ENCODE measurements at places on chromosomes 1 and 21. TPM values are rescaled to one million over a fixed set of nuclear protein-coding genes. Genes with fewer than 3 reads are reported as not detected.

CHRM3 gene
- 11.6 TPM for total RNA-seq

DNA sequence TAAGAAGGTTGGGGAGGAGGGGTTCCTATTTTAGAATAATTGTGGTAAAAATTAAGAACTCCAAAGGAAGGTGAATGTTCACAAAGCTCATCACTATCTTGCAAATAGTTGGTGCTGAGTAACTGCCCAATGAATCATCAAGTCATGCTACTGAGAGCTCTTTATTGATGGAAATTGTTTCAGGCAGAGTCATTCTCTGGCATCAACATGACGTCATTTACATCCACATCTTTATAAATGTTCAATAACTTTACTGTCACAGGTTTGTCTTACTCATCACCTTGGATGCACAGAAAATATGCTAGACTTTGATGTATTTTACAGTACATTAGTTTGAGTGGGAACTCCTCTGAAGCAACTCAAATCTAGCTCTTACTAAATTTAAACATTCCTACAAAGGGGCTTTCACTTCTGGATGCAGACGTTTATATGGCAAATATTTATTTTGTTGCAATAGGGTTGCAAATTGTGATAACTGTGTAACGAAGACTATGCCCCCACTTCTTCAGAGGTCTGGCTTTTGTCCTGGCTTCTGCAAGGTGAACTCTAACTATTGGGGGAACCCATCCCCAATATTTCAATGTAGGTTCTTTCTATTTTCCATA is 273.7 kb upstream of the AJAP1 start:
- no peak for DNase-seq

- no peak for DNase-seq
These were observed 254.0 kb upstream of the RUNX1 start for GRCh38 chr21:35303085-35303484.

- DNase-seq: no peak
These were observed 14.5 kb upstream of the C4BPB start for GRCh38 chr1:207073906-207074820.

DNA sequence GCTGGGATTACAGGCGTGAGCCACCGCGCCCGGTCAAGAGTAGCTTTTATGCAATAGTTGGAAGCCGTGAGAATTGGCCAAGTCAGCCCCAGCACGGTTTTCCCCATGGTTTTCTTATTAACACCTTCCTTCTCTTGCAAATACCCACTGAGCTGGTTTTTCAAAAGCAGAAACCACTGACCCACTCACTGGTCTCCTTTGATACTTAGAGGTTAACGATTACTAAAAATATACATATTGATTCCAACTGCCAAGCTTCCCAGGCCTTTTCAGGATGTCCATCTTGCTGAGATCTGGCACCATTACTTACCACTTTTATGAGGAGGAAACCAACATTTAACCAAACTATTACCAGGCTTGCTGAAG is 25.9 kb upstream of the TARDBP start:
- no peak for DNase-seq

Measured in colonic mucosa (tissue), 4 donors.